ELR (cell line): ENCODE measurements at places on chromosomes 5 and 9.

GRCh38 chr9:36218411-36218901 is 27.7 kb downstream of the CLTA start:
- DNase-seq = no peak

GRCh38 chr5:32309761-32310160 is 3.0 kb downstream of the MTMR12 start:
- no peak for DNase-seq

DNA sequence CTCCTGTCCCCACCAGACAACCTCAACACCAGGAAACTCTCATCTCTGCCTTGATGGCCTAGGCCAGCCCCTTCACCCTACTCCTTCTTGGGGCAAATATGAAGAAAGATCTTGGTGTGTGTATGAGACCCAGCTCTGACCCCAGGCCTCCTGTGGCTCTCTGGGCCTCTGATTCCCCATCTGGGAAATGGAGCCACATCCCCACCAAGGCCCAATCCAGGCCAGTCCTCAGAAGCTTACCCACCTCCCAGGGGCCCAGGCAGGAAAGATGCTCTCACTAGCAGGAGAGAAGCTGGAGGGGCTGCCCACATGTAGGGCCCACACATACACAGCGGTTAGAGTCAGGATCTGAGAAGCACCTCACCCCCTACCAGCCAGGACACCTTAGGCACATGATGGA is 38.9 kb downstream of the BICD2 start:
- no peak for DNase-seq

DNA sequence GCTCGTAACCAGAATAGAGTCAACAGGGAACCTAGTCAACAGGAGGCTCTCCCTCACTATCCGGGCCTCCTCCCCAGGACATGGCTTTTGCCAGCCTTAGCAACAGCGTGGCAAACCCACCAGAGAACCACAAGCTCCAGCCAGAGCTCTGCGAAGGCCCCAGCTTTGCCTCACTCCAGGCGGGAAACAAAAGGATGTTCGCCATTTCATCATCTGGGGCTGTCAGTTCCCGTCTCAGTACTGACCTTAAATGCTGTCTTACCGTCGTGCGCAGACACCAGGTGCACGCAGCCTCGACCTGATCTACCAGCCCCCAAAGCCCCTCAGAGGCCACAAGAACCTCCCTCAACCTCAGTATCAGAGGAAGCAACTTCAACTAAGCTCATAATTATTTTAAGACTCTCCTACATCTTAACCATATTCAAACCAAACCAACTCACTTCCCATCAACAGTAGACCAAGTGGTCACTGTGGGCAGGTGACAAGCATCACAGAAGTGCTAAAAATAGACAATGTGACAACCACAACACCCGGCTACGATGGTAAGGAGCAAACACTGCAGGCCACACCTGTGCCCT is 71.4 kb downstream of the SEMA4D start:
- no peak for DNase-seq

GRCh38 chr9:14783358-14783757 is 60.8 kb upstream of the CER1 start:
- no peak for DNase-seq

DNA sequence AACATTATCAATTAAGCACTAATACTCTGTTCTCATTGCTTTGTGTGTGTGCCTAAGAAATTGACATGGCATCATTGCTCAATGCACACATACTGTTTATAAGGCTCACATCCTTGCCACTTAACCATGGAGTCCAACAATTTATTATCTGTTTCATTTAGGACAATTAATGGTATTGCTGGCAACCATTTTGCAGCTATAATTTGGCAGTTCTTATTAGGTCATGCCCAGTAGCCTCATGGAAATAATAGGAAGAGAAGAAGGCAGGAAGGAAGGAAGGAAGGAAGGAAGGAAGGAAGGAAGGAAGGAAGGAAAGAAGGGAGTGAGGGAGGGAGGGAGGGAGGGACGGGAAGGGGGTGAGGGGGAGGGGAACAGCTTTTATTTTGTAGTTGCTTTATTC is 285.5 kb upstream of the SLC24A2 start:
- DNase-seq = no peak
